ENCODE measurements at places on chromosomes 12 and 14.

- DNase-seq: no peak
These were observed 24.6 kb downstream of the EXOC5 start for GRCh38 chr14:57244106-57244505.

- no peak for DNase-seq
These were observed 62.1 kb downstream of the PPP2R5C start for GRCh38 chr14:101823511-101824120.

DNA sequence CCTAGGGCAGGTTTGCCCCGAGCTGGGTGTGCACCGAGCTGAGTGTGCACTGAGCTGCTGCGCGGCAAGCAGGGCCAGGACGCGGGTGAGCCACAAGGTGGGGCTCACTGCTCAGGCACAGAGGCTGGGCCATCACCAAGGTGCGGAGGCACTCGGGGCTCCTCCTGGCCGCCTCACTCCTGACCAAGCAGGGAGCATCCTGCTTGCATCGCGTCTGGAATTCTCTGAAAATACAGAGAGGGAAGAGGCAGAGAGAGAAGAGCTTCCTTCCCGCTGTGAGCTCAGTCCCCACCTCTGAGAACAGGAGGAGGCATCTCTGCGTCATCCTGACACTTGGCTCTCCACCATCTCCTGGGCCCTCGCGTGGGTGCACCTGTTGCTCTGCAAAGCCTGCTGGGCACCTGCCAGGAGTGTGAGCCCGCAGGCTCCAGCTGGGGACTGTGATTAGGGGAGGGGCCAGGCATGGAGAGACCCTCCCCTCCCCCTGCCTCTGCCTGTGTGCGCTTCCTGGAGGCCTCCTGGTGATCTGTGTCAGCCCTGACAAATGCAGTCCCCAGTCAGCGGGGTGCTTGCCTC, 116.3 kb downstream of the GLT1D1 start:
- DNase-seq: no peak

- no peak for DNase-seq
These were observed 106.2 kb downstream of the NUAK1 start for GRCh38 chr12:106032623-106032925.

- no peak for DNase-seq
These were observed 110.9 kb downstream of the TSPAN9 start for GRCh38 chr12:3187846-3188770.

DNA sequence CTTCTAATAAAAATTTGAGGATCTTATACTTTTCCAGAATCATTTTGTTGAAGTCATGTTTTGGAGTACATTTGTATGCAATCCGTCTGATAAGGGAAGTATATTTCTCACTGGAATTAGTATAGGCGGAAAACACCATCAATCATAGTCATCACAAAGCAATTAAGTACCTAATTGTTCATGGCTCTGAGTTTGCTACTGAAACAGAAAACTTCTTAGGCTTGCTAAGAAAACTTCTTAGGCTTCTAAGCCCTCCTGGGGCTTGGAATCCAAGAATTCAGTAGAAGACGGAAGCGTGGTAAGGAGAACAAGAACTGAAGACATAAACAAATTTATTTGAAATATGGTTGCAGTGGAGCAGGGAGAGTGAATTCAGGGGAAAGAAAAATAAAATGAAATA, 636.3 kb downstream of the DIO2 start:
- no peak for DNase-seq

- peak; percentile 10 for DNase-seq
These were observed 101.1 kb upstream of the DCD start for GRCh38 chr12:54749191-54749818.

GRCh38 chr12:52590021-52590420, 11.2 kb downstream of the KRT72 start:
- DNase-seq: no peak

GRCh38 chr14:102516531-102517391, 7.2 kb upstream of the ANKRD9 start:
- no peak for DNase-seq

DNA sequence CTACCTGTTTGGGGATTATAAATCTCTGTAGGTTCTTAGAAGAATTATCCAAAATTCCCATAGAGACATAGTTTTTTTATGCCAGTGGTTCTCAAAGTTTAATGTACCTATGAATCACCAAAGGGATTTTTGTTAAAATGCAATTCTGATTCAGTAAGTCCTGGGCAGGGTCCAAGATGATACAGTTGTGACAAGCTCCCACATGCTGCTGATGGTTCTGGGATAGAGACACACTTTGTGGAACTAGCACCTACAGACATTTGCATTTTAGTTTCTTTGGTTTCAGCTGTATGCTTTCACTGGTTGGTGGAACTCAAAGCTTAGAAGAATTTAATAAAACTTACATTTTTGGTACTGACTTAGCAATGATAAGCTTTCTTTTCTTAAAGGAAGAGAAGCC, 80.4 kb downstream of the PTCSC3 start:
- no peak for DNase-seq

GRCh38 chr14:100607611-100607956, 20.4 kb upstream of the BEGAIN start:
- DNase-seq: no peak

DNA sequence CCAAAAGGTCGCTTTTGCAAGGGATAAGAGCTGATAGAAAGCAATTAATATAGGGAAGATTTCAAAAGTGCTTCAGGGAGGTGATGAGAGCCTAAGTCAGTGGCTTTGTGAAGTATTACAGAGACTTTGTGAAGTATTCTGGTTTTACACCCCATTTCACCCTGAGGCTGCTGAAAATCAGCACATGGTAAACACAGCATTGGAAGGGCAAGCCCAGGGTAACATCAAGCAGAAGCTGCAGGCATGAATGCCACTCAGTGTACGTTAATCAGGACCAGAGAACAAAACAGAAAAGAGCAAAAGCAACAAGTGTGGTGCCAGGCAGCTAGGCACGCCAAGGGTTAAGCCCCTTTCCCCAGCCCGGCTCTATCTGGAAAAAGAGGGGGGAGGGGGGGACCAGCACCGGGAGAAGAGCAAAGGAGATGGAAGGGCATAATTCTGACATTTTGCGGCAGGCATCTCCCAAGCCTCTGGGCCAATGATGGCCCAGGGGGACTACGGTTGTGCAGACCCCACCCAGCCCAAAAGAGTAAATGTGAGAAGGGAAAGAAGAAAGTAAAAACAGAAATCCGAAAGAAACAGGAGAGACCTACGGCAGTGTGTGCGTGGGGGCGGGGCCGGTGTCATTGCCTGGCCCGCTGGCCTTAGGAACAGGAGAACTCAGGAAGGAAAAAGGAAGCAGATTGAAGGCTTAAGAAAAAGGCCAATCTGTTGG, 58.9 kb downstream of the DHRS2 start:
- peak; percentile 43 for DNase-seq

DNA sequence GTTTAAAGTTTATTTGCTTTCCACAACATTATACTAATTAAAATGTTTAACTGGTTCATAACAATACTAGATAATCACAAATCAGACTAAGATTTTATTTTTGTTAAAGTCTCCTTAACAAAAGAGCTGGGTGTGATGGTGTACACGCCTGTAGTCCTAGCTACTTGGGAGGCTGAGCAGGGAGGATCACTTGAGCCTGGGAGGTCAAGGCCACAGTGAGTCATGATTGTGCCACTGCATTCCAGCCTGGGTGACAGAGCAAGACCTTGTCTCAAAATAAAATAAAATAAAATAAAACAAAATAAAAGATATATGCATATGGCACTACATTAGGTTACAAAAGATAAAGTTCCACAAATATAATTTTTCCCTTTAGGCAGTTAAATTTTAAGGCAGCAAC, 5.6 kb downstream of the MIS18BP1 start:
- DNase-seq: no peak
